ENCODE measurements at places on chromosomes 7 and 10.

GRCh38 chr7:15837306-15837950 lies 150.9 kb upstream of the MEOX2 start:
- DNase-seq, result peak; percentile 1

DNA sequence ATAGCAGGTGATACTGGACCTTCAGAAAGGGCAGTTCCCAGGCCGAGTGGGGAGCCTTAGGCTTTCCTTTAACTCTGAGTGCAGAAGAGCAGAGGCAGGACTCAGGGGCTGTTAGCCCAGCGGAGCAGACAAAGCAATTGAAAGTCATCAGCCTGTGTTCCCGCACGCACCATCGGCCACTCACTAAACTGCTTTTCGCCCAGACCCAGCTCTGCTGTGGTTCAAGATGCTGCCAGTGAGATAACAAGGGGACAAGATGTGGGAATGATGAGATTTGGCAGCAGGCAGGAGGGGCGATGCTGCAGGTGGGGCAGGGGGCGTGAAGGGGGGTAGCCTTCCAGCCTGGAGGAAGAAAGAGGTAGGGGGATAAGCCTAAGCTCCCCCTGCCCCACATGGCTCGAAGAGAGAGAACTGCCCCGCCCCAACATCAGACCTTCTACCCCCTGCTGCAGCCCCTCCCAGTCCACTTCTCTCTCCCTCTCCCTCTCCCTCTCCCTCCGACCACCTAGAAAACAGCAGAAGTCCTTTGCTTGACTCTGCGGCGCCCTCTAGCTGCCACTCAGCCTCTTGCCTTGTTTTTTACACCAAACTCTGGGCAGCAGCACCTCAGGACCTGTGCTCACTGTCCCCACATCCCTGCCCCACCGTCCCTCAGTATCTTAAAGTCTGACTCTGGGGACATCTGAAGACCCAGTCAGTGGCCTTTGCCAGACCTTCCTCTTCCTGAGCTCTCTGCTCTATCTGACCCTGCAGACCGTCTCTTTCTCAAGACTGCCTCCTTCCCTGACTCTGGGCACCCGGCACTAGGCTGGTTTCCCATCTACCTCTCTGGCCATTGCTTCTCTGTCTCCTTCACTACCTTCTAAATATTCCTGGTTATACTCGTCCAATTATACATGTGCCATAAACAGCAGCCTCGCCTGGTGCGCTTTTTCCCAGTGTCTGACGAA lies 110.5 kb downstream of the C10orf105 start:
- DNase-seq, result peak; percentile 66

- peak; percentile 34 for DNase-seq
Measured at GRCh38 chr10:90447831-90448230, 410.0 kb downstream of the HTR7 start.

- no peak for DNase-seq
Measured at GRCh38 chr7:135573541-135573940, 15.8 kb downstream of the NUP205 start.

GRCh38 chr7:100483090-100483721 lies 521 bp upstream of the NYAP1 start:
- peak; percentile 51 for DNase-seq

- no peak for DNase-seq
Measured at GRCh38 chr10:106793617-106794016, 370.9 kb downstream of the SORCS1 start.

- peak; percentile 79 for DNase-seq
Measured at GRCh38 chr7:106419455-106420182, 134.8 kb upstream of the NAMPT start.

DNA sequence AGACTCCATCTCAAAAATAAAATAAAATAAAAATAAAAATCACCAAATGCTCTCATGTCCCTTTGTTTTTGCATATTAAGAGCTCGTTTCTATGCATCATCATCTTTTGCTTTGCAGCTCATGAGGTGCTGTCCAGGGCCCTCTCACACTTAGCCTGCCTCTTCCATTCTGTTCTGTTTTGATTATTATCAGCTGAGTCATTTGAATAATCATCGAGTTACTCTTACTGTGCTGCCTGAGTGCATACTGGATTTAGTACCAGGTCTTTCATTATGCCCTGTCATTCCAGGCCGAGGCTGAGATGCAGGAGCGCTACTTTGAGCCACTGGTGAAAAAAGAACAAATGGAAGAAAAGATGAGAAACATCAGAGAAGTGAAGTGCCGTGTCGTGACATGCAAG lies 33.0 kb downstream of the UCMA start:
- no peak for DNase-seq

DNA sequence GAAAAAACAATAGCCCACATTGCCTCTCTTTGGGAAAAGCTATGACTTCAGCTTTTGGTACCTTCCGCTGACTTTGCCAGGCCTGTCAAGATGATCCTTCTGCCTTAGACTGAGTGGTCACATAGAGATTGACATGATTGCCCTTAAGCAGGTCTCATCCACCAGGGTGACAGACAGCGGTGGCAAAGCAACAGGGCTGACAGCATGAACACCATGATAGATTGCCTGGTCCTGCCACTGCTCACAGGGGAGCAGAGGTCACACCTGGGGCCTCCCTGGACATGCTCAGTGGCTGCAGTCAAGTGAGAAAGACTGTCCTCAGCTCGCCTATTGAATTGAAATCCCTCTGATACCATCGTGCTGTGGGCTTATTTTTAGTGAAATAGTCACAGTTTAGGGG lies 1080.2 kb downstream of the KCNMA1 start:
- no peak for DNase-seq

- peak; percentile 44 for DNase-seq
Measured at GRCh38 chr10:46544989-46545791, 11.3 kb downstream of the GPRIN2 start.

DNA sequence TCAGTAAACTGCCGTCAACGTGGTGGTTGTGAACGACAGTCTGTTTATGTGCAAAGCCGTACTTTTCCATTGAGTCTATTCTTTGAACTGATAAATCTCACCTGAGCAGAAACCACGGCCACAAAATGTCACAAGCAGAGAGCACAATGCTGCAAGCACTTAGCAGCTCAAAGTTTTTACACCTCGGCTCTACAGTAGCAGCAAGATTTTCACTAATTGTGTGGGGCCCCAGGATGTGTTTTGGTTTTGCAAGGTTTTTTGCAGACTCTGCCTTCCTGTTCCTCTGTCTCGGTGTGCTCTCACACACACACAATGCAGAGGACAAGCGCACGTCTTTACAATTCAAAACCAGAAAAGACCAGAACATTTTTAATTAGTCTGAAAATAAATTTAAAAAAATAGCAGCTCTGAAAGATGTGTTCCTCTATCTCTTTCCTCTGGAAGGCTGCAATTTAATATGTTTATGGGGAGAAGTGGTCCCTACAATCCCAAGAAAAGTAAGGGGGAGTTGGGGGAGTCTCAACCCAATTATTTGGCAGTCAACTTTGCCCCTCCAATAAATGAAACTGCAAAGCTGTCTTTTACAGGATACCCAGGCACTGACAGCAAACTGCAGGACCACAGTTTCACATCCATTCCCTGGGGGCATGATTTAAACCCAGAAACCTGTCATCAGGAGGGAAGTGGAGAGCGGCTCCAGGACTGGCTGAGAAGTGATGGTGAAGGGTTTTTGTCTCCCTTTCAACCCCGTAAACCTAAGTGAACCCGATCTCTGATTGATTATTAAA lies 73.8 kb upstream of the SFMBT2 start:
- no peak for DNase-seq

- DNase-seq, result peak; percentile 83
Measured at GRCh38 chr7:94632338-94633013, 23.5 kb downstream of the SGCE start.

DNA sequence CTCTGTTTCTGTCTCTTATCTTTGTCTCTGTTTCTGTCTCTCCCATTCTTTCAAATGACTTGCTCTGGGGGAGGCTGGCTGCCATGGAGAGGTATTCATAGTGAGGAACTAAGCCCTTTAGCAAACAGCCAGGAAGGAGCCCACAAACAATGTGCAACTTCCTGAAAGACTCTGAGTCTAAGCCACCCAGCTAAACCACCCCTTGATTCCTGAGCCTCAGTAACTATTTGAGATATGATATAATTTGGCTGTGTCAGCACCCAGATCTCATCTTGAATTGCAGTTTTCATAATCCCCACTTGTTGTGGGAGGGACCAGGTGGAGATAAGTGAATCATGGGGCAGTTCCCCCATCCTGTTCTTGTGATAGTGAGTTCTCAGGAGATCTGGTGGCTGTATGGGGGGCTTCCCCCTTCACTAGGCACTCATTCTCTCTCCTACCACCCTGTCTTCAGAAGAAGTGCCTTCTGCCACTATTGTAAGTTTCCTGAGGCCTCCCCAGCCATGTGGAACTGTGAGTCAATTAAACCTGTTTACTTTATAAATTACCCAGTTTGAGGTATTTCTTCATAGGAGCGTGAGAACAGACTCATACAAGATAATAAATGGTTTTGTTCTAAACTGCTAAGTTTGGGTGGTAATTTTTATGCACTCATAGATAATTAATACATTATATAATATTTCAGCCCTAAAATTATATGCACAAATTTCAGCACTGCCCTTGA lies 121.2 kb upstream of the FOXP2 start:
- DNase-seq, result peak; percentile 4

GRCh38 chr10:129963641-129964501 lies at the start of gene EBF3:
Gene EBF3 (minus strand): TSS chr10:129964274. CDS start chr10:129963768, 506 bp downstream.
- DNase-seq, result peak; percentile 44

DNA sequence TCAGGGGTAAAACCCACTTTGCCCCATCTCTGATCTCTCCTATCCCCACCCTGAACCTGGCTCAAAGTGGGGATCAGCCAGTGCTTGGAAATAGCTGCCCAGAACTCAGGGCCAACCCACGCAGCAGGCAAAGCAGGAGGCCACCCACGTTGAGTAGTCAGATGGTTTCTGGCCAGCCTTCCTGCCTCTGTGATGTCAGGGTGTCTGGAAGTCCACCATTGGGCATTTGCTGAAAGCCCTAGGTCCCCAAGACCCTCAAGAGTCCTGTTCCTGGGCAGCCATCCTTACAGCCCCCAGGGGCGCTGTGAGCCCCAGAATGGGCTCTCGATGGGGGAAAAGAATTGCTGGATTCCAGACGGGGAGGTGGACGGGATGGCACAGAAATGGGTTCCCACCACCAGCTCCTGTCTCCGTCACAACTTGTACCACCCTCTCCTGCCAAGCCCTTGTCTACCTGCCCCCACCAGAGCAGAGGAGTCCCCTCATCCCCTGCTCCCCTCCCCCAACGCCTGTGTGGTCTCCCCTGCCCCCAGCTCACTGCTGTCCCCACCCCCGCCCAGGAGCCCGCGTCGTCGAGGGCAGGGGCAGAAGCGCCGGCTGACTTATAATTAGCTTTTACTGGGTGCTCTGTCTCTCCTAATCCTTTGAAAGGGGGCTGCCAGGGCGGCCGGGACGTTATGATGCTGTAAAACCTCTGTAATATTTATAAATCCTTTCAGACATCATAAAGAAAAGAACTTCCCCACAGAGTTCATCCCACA lies 3.9 kb downstream of the MYL10 start:
- no peak for DNase-seq

GRCh38 chr7:8135417-8135816 lies 126.5 kb downstream of the ICA1 start:
- DNase-seq, result no peak

GRCh38 chr7:22229148-22229547 lies 127.8 kb downstream of the RAPGEF5 start:
- no peak for DNase-seq

- DNase-seq, result peak; percentile 32
Measured at GRCh38 chr7:33799766-33800165, 105.6 kb upstream of the BMPER start.

DNA sequence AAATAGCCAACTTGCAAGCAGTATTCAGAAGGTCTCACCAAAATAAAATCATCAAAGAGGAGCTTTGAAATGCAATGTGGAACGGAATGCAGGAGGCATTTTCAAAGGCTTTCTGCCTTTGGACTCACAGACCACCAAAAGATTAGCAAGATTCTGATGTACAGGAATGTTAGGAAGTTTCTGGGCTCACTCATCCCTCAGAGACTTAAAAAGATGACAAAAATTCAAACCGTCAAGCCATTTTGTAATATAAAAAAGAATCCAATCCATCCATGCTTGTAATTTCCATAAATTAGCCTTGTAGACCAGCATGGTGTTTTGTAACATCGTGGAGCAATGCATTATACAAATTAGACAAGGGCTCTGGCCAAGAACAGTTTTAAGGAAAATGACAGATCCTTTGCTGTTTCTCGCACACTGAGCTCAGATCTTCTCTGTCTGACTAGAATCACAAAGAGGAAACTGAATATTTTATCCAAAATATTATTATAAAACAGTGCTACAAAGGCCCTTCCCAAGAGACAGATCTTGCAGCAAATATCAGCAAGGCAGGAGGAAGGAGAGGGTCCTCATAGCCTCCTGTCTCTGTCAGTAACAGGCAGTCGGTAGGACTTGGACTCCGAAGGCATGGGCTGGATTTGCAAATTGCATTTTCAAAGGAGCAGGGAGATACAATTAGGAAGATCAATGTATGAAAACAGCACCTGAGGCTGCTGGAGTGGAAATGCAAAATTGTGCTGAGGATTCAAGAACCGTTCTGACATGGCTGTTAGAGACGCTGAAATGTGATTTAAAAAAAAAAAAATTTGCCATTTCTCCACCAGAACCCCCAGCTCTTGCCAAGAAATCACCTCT lies 57.4 kb upstream of the NRP1 start:
- no peak for DNase-seq

DNA sequence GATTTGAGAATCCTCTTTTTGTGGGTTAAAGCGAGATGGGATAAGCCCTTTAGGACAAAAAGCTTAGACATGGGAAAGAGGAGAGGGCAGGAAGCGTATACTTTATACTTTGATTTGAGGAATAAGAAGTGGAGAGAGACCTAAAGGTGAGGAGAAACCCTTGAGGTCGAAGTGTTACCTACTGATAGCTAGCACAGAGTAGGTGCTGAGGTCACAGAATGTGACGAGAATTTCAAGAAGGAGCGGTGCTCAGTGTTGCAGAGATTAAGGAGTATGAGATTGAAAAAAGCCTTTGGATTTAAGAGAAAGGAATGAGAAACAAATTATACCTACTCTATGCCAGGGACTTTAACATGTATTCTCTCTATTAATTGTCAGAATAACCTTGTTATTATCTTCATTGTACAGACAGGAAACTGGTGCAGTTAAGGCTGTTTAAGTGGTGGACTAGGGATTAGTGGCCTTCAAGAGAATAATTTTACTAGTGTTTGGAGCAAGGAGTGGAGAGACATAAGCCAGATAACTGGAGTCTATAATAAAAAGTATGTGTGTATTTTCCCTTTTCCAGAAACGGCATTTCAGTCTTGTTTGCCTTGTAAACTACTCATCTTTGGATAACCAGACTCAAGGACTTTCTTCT lies 8.8 kb downstream of the CAPZA2 start:
- DNase-seq, result no peak

GRCh38 chr7:56033671-56034432 lies 17.4 kb downstream of the PSPH start:
- DNase-seq, result peak; percentile 73

GRCh38 chr7:156898938-156899337 lies 6.0 kb upstream of the LMBR1 start:
- peak; percentile 57 for DNase-seq

GRCh38 chr10:124653811-124654651 lies 90.1 kb downstream of the FAM53B start:
- peak; percentile 86 for DNase-seq

All from epithelial cell of esophagus (primary cell).